ENCODE measurements at places on chromosomes 5 and 9.

DNA sequence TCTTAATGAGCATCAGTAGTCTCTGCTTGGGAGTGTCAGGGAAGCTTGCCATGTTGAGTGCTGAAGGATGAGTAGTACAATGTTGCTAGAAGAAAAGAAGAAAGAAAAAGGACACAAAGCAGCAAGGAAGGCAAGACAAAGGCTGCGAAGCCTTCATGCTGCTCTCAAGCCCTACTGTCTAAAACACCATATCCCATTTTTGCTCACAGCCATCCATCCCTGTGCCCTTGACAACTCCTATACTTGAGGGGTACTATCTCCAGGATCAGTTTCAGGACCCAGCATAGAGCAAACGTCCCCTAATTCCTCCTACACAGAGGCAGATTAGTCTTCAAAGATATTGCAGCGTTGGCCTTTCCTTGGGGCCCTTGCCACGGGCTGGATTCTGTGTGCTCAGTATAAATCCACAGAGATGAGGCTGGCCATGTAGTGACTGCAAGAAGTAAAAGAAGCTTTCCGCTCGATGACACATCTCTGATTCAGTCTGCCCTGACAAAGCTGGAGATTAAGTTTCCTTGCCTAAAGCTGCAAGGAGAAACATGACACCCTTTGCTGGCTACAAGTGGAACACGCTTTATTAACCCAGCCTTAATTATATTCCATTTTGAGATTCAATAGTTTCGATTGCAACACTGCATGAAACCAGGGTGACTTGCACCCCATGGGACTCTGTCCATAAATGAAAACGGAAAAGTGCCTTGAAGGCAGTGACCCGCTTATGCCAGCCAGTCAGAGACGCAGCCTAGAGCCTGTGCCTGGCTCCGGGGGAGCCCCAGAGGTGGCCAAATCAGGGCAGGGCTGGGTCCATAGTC, 304.6 kb downstream of the ACTL7B start:
- DNase-seq: peak; percentile 90

- peak; percentile 67 for DNase-seq
Observed at GRCh38 chr5:87411973-87412629, 629 bp downstream of the CCNH start.

GRCh38 chr5:157300564-157300963, 34.6 kb downstream of the CYFIP2 start:
- no peak for DNase-seq

DNA sequence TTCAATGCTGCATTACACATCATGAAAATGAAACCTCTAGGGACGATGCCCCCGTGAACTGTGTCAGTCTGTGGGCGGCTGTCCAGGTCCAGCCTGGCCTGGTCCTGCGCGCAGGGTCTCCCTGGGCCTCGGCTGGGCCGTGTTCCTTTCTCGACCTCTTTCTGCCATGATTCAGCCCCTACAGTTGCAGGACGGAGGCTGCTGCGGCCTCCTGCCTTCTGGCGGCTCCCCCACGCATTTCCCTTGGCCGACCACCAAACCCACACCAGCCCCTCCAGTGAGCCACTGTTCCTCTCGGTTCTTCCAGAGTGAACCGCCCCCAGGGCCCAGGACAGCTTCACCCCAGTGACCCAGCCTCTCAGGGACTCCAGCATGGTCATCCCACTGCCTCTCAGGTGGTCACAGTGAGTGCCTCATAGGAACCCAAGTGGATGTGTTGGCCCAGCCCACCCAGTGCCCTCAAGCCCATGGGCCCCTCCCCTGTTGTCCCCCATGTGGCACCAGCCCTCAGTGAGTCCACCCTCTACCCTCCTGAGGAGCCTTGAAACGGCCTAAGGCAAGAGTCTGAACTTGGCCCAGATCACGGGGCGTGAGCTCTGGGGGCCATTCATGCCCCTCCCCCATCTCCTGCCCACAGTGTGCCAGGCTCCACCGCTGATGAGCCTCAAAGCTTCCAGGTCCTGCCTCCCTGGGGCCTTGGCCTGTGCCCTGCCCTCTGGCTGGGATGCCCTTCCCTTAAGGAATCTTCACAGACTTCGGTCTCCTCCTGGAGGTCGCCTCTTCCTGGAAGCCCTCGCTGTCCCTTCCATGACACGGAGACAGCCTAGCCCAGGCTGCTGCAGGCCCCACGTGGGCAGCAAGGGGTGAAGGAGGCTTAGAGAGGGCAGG, 10.0 kb upstream of the CLIC3 start:
- DNase-seq: no peak

DNA sequence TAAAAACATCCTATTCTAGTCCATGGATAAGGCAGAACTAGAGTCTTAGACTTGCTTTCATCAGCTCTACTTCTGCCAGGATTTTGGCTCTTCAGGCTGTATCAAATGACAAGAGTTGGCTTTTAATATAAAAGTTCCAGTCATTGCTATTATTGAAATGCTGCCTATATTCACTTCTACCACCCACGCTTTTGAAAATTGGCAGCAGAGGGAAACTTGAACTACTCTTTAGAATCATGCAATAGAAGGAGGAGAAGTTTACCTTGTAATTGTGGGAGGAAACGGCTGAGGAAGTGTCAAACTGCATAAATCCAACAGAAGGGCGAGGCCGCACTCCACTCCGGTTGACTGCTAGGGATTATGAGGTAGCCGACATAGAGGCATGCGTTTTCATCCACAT, 122.6 kb upstream of the BASP1 start:
- DNase-seq: peak; percentile 63

DNA sequence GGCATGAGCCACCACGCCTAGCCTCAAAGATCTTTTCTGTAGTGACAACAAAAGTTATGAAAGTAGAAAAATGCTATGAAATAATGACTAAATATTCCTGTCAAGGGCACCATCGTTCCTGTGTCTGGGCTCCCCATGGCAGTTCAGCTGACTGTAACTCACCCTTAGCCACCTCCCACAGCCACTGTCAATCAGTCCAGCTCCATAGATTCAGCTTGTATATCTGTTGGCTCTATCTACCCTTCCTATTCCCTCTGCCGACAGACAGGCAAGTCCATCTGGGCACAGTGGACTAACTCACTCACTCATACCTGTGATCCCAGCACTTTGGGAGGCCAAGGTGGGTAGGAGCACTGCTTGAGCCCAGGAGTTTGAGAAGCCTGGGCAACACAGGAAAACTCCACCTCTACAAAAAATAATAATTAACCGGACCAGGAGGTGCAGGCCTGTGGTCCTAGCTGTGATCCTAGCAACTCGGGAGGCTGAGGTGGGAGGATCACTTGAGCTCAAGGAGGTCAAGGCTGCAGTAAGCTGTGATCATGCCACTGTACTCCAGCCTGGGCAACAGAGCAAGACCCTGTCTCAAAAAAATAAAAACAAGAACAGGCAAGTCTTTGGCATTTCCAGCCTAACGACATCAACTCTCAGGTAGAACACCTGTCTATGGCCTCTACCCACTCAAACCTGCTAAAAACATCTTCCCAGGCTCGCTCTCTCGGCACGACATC, 6.2 kb downstream of the CAMSAP1 start:
- no peak for DNase-seq

- no peak for DNase-seq
Observed at GRCh38 chr5:132102101-132102701, 28.6 kb downstream of the CSF2 start.
